ENCODE measurements at places on chromosomes 3 and 15.

GRCh38 chr3:31262201-31262600, 270.5 kb upstream of the STT3B start:
- DNase-seq: no peak

GRCh38 chr15:65096481-65097385, 18.3 kb downstream of the UBAP1L start:
- DNase-seq: no peak

DNA sequence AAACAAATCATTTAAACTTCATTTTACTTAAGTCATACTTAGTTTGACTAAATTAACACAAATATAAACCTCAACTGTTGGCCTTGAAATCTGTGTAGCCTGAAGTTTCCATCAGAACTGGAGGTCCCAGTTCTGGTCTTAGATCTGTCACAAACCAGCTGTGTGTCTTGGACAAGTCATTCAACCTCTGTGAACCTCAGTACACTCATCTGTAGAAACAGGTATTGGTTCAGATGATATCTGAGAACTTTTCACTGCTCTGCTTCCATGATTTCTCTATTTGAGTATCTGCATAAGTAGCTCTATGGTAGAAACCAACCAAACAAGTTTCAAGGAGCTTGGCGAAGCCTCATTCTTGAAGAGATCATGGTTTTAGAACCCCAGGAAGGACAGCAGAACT, 60.4 kb upstream of the SLC2A2 start:
- no peak for DNase-seq

DNA sequence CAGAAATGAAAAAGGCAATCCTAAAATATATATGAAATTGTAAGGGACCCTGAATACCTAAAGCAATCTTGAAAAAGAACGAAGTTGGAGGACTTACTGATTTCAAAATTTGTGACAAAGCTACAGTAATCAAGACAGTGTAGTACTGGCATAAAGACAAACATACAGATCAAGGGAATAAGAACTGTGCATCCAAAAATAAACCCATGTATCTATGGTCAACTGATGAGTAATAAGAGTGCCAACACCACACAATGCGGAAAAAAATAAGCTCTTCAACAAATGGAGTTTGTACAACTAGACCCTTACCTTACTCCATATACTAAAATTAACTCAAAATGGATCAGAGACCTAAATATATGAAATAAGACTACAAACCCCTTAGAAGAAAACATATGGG, 29.6 kb downstream of the GSK3B start:
- DNase-seq: no peak

GRCh38 chr3:124559846-124560574, 170.2 kb upstream of the UMPS start:
- peak; percentile 87 for DNase-seq

DNA sequence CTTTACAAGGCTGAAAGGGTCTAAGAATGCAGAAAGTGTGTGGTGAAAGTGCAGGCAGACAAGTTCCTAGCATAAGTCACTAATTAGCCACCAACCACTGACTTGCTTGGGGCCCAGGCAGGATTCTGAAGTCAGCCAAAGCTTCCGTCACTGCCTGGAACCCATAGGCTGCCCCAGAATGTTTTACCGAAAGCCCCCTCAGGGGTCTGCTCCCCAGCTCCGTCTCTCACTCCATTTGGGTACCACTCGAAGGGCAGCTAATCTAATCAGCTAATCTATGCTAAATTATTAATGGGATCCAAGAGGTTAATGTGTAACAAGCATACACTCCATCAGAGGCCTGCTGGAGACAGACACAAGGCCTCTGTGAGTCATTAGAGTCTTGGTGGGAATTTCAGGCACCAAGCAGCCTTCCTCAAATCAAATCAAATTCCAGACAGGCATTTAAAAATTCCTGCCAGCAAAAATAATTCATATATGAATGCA, 13.2 kb downstream of the ADAMTS9 start:
- peak; percentile 36 for DNase-seq

GRCh38 chr3:151732861-151733260, 866 bp upstream of the AADACL2 start:
- DNase-seq: no peak

- no peak for DNase-seq
Measured at GRCh38 chr3:143103652-143104051, 15.9 kb upstream of the CHST2 start.

DNA sequence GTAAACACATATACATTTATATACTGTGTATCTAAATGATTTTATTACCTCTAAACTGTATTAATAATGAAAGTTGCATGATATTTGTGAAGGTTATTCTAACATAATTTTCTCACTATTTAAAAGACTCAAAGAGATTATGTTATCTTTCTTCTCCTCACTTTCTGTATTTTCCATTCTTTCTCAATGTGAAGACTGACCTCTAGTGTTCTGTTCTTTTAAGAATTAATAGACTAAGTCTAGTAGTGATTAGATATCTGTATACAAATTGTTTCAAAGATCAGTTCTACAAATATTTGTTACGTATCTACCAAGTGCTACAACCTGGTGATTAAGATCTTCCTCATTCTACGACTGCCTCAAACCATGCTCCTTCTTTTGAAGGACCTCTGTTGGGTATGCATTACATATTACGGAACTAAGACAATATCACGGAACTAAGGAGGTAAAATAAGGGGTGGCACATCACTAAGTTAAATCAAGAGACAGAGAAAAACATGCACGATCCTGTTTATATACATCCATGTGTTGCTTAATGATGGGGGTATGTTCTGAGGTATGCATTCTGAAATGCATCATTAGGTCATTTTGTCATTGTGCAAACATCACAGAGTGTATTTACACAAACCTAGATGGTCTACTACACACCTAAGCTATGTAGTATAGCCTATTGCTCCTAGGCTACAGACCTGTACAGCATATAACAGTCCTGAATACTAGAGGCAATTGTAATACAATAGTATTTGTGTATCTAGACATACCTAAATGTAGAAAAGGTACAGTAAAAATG, 161.5 kb upstream of the KBTBD8 start:
- peak; percentile 13 for DNase-seq

DNA sequence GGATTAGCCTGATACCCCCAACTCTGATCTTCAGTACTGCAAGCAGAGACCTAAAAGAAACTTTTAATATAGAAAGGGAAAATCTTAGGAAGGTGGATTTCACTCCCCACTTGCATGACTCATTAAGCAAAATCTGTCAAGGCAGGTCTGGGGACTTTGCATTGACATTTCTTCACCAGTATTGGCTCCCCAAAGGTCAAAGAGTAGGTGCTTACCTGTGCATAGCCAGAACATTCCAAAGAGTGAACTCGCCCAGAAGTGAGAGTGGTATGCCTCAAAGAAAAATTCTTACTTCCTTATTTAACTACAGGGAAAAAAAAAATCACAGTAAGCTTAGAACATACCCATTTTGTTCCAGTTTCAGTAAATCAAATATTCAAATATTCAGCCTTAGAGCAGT, 140.9 kb upstream of the TP63 start:
- DNase-seq: no peak

- DNase-seq: no peak
Measured at GRCh38 chr3:112904786-112905185, 58.1 kb upstream of the CD200R1L start.

- no peak for DNase-seq
Measured at GRCh38 chr3:98021830-98022560, 13.1 kb downstream of the GABRR3 start.

DNA sequence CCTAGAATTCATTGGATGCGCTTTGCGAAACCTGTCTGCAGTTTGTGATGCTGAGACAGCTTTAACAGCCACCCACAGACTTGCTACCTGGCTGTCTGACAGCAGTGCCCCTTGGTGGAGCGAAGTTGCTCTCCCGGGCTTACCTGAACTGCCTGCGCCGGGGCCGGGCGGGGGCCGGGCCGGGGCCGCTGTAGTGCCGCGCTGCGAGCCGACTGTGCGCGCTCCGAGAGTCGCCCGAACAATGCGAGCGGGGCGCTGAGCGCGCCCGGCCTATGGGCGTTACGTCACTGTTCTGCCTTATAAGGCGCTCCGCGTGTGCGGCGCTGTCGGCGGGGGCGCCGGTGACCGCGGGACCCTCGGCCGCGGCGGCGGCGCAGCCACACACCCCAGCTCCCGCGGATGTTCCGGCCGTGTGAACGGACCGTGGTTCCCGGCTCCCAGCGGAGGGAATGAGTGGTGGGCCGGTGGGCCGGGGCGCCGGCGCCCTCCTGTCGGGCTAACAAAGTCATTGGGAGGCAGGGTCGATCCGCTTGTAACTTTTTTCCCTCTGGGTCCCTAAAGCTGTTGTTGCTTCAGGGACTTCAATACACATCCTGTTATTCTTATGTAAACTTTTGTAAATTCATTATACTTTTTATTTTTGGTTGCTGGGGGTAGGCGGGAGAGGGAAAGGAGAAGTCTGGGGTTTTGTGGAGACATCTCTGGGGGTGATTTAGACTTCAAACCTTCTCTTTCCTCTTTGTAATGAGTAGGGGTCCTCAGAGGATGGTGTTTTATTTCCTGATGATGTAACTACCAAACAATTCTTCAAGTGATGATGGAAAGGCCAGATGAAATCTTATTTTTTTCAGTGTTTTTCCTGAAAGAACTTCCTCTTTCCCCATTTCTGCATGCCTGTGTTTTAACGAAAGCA, 58.5 kb downstream of the CMSS1 start:
- DNase-seq: peak; percentile 88

- DNase-seq: no peak
Measured at GRCh38 chr3:189171707-189172106, at the start of gene TPRG1. Gene TPRG1 (plus strand): TSS chr3:189171971. CDS start chr3:189207385, 35,414 bp downstream.

GRCh38 chr3:153111016-153111415, 51.0 kb upstream of the RAP2B start:
- DNase-seq: peak; percentile 14

- no peak for DNase-seq
Measured at GRCh38 chr3:134148534-134148933, 102.1 kb downstream of the RYK start.

DNA sequence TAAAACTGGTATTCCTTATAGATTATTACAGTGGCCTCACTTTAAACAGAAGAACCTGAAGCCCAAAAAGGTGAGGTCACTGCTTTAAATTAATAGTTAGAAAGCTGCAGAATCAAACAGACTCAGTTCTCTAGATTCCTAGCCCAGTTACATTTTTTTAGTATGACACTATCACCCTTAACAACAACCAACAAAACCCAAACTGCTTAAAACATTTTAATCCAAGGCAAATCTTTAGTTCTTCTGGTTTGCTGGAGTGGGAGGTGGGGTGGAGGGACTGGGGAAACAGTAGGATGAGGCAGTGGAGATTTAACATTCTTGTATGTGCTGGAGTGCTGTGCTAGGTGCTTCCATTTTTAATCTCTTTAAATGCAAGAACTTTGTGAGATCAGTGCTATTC, 631.6 kb upstream of the KCNMB2 start:
- DNase-seq: peak; percentile 35

DNA sequence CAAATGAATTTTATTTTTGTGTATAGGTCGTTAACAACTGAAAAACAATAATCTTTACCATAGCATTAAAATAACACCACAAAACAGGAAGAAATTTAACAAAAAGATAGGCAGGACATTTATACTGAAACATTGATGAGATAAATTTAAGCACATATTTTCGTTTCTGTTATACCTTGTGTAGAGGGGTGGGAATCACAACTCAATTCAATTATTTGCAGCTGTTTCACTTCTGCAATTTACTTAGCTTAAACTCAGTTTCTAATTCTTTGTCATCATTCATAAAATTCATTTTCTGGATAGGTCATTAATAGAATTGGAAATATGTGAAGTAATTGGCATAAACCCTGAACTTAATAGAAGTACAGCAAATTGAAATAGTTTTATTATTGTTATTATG, 42.3 kb downstream of the TP63 start:
- DNase-seq: no peak
